ENCODE measurements at places on chromosomes 6 and 20.

DNA sequence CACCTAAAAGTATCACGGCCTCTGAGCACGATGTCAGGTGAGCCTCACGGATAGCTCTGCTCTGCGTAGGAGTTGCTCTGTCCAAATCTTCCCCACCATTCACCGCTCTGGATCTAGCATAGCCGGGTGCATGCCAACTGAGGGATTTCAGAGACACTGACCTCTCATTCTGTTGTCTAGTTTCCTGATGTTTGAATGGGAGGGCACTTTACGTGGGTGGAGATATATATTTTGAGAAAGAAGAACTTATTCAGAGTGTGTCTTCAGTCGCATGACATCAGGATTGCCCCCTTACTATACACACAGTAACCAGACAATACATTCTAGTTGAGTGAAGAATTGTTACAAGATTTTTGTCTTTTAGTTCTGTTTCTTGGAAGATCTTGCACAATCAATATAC is 96.5 kb upstream of the CITED2 start:
- no peak for DNase-seq

DNA sequence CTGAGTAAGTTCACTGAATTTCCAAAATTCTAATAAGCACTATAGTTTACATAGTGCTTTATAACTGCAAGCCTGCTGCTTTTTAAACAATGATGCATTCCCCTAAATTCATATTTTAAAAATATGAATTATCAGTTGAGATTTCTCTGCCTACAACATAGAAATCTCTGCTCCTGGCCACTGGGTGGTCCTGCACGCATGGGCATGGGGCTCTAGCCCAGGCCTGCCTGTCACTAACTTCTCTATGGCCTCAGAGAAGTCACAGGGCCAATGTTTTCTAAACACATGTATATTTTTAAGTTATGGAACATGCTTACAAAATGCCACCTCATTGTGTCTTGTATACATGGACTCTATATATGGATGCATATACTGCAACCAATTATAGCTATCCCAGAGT is 211.0 kb downstream of the FOXC1 start:
- no peak for DNase-seq

DNA sequence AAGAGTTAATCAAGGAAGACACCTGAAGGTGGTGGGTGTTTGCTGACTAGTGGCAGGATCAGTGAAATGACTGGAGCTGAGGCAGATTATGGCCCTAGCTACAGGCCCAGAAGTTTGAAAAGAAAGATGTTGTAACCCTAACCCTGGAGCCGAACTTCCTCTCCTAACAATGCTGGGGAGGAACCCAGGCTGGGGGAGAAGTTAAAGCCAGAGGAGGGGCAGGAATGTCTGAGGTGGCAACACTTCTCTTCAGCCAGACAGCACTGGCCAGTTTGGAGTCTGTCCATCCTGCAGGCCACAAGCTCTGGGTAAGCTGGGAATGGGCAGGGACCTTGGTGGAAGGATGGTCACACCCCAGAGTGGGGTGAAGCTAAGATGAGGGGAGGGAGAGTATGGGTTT is at the start of gene LST1:
Gene LST1 (plus strand): TSS at position 270 of the 400 bp plus-strand sequence. CDS start 1,023 bp downstream, outside the sequence.
- DNase-seq = no peak

- DNase-seq = no peak
Observed at GRCh38 chr6:144383336-144383735, 98.2 kb downstream of the UTRN start.

Data from NCI-H2081 treated with DMSO at 0.1 percent for 48 hours (cell line).